Natural killer cell treated with Interleukin-12 subunit alpha and Interleukin-12 subunit beta and Interleukin-15 and Interleukin-18, amount 100 ng/mL, for 72 hours (primary cell): ENCODE measurements at places on chromosomes 11 and 22. TPM values are rescaled to one million over a fixed set of nuclear protein-coding genes. Genes with fewer than 3 reads are reported as not detected.
A peak's percentile ranks its signal among the peaks of the same experiment; 100 is the strongest.

DNA sequence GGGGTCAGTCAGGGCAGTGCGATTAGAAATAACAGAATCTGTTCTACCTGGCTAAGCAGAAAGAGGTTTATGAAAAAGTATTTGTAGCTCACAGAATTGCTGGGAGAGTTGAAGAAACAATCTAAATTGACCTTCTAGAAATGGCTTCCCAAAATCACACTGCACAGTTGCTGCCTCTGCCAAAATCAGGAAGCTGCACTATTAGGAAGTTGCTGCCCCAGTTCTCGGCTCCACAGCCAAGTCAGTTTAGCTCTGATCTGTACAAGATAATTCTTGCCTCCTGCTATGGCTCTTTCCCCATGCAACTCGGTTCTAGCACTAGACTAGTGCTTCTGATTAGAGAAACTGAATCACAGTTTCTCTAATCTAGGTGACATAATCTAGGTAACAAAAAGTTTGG, 16.0 kb upstream of the CCDC90B start:
- DNase-seq, result no peak

The ANGPTL5 gene
- total RNA-seq, result not detected

The MYOD1 gene
- not detected for total RNA-seq

The GRAMD1B gene
- total RNA-seq, result 20.3 TPM

The AMPD3 gene
- total RNA-seq, result 10.9 TPM

- no peak for DNase-seq
Measured at GRCh38 chr11:72918851-72919250, 104.6 kb downstream of the ATG16L2 start.

DNA sequence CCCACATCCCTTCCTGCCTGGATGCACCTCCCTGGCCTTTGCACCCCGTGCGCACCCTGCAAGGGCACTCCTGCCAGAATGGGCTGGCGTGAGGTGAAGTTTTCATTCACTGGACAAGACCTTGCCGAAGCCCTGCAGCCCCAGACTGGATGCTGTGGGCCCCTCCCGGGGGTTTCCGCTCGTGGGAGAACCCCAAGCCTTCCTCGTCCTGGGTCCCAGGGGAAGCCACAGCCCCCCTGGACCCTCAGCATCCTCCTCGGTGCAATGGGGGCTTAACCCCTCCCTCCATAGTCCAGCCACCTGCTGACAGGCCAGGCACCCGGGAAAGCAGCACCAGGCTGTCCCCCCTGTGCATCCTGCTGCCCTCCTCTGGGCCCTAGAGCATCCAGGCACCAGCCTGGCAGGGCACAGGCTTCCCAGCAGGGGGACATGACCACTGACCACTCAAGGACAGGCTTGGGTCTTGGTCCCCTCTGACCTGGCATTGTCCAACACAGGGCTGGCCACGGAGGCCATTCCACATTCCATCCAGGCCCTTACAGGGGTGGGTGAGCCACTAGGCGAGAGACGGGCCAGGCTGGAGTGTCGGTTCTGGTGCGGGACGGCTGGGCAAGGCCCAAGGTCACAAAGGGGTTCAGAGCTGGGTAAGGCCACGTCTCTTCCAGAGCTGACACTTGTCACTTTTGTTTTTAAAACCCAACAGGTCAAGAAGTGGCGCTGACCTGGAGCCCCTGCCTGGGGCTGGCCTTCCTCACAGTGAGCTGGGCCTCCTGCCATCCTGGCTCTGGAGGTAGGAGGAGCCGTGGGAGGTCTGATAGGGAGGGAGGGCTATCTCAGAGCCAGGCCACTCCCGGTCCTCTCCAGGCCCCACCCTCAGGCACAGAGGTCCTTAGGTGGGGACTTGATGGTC, 41.5 kb upstream of the PPARA start:
- no peak for DNase-seq

The TTC17 gene
- 63.1 TPM for total RNA-seq

GRCh38 chr11:132601875-132602274, 930.4 kb downstream of the OPCML start:
- DNase-seq, result no peak

The NEAT1 gene
- 571 TPM for total RNA-seq

The OR10A3 gene
- not detected for total RNA-seq

DNA sequence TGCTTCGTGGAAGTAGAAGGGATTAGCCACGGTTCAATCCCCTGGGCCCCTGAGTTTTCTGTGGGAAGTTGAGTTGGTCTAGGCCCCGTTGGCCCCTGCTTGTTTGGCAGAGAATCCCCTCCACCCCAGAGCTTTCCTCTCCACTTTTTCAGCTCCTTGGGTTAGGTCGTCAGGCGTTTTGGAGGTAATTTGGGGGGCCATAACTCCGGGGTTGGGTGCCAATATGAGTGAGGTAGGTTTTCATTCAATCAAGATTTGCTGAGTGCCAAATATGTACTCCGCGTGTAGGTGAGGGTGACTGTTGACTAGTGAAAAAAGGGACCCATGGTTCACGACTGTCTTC, 590 bp downstream of the ATG13 start:
- no peak for DNase-seq

The SCYL1 gene
- total RNA-seq, result 84.5 TPM

The OR10A2 gene
- total RNA-seq, result not detected

DNA sequence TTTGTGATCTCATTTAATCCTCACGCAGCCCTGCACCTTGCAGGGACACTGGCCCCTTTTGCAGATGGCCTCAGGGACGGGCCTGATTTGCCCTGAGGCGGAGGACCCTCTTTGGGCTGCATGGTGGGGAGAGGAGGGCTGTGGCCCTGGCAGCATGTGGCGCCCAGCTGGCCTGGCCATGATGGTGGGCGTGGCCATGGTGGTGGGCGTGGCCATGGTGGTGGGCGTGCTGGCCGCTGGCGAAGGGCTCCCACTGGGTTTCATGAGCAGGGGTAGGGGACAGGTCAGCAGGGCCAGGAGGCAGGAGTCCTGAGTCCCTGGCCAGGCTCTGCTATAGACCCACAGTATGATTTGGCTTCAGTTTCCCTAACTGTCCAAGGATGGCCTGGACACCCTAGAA, 13.1 kb downstream of the WNT11 start:
- DNase-seq, result no peak

GRCh38 chr11:93875637-93876036, 25.2 kb upstream of the VSTM5 start:
- no peak for DNase-seq

DNA sequence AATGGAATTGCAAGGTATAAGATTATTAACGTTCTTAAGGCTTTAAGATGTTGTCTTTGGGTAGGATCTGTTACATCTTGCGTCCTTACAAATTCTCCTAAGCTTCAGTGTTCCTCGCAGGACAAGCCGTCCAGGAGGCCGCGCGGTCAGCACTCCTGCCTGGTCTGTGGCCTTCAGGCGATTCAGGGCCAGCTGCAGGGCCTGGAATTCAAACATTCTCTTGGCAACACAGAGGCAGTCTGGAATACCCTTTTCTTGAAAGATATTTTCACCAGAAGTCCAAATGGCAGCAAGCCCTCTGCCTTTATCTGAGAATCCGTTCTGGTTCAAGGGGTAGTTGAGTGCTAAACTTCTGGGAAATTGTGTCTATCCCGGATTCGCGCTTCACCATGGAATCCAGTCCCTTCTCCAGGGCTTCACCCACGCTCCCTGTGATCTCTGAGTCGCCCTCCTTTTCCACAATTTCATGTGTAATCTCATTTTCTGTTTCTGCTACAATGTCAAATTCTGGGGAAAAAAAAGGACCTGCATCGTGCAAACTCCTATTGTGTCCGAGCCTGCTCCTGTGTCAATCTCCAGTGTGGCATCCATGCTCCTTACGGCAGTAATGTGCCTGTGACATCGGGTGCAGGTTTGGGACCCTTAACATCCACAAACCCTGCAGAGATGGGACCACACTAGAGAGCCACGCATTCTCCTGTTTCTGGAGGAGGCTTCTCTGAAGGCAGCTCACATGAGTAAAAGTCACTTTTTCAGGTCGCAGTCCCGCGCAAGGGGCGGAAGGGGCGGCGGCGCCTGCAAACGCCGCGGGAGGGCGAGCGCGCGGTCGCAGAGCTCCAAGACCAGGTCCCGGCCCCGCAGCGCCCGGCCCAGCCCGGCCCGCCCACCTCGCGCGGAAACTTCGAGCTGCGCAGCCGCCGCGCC, 25.4 kb upstream of the SORL1 start:
- peak; percentile 65 for DNase-seq

The BUD13 gene
- 25.0 TPM for total RNA-seq

- no peak for DNase-seq
Measured at GRCh38 chr11:69921128-69922014, 102.2 kb upstream of the FGF3 start.

DNA sequence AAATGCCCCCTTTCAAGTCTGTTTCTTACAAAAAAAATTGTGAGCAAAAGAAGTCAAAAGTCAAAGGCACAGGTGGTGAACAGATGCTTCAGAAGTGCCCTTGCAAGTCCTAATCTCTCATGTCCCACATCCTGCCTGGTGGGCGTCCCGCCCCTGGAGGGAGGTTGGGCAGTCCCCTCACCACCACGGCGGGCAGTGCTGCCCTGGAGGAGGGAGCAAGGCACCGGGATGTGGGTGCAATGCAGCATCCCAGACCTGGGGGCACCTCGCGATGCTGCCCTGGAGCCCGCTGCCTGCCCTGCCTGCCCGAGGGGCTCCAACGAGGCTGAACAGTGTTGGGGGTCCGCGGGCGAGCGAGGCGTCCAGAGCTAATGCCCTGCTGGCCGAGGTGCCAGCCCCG, 15.9 kb downstream of the MRGPRG start:
- DNase-seq, result no peak

DNA sequence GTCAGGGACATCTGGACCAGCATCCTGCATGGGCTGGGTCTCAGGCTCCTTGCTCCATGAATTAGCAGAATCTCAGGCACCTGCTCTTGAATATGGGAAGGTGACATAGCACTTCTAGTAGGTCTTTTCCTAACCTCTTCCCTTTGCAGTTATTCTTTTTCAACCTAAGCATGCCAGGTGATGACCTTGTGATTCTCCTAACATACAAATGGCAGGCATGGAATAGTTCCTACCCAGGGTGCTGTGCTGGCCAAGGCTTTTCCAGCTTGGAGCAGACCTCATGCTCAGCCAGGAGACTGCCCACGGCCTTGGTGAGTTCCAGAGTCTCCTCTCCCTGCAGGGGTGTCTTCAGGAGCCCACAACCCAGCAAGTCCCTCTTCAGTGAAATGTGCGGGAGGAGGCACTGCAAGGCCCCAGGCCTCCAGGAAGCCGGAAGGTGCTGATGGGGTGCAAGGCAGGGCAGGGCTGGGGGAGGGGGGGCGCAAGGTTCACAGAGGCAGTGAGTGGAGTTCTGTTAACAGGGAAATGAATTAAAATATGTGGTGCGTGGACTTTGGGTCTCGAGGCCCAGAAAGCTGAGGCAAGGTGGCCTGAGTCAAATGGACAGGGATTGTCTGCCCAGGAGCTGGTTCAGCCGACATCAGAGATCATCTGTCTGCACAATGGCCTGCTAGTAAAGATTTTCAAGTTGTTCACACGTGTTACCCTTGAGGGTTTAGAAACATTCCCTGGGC, 75.9 kb upstream of the SEPTIN5 start:
- DNase-seq, result no peak

- no peak for DNase-seq
Measured at GRCh38 chr11:46020084-46020599, 97.7 kb downstream of the LARGE2 start.

DNA sequence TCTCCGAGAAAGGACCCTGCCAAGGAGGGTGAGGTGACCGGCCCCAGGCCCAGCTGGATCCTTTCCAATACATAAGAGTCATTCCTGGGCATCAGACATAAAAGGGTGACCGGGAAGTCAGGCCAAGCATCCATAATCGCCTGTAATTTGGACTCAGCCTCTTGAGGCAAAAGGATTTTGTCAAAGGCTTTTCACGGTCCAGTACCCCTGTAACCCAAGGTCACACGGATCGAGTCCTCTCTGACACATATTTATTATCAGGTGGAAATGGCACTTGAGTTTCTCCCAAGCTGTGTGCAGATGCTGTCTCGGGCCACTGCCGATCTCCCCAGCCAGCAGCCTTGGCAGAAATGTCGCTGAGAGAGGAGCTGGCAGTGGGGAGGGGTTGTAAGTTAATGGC, 556.5 kb downstream of the MN1 start:
- DNase-seq, result no peak

DNA sequence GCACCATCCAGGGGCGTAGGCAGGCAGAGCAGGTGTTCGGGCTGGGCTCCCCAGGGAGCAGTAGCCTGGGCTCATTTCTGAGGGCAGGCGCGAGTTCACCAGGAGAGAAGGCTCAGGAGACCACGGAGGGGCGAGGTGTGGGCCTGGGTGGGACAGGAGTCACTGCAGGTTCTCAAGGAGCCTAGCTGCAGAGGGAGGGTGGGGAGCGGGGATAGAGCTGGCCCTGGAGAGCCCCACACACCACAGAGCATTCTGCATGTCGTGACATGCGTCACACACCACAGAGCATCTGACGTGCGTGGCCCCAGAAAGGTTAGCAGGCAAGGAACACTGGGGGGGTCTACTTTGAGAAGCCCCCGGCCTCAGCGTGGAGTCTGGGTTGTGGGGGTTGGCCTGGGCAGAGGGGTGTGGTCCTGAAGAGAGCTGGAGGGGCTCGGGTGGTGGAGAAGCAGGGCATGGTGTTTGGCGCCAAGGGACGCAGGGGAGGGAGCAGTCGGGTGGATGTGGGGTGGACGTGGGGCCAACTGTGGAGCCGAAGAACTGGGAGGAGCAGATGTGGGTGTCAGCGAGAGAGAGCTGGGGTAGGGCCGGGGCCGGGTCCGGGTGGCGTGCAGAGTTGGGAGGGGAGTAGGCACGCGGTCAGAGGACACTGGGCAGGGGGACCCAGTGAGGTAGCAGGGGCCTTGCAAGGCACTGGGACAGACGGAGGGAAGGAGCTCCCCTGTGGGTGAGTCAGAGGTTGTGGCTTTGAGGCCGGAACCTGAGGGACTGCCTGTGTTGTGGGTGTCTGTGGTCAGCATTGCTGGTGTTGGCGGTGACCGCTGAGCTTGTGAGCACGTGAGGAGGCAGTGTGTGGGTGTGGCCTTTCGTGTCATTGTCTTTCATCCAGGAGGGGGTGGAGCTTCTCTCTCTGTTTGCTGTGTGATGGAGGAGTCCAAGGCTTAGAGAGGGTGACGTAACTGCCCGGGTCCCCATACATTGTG, 25.5 kb downstream of the CTTN start:
- peak; percentile 83 for DNase-seq

The PVALB gene
- total RNA-seq, result not detected

The OR52N4 gene
- 0.45 TPM for total RNA-seq

The TSKU gene
- not detected for total RNA-seq

The DCHS1 gene
- total RNA-seq, result 1.6 TPM

DNA sequence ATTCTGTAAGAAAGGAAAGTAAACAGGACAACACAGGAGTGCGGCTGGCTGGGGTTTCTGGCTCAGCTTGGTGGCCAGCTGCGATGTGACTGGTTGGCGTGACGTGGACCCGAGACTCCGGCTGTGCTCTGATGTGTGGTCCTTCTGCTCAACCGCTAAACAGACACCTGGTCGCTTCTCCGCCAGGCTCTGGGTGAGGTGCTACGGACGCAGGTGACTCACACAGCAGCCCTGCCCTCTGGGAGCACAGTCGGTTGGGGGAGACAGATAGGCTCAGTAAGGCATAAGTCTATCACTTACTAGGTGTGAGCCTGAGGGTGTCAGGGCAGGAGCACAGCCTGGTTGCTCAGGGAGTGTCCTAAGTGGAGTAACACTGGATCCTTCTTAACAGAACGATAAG, 8.2 kb downstream of the RTL6 start:
- DNase-seq, result no peak

The DHCR7 gene
- 104 TPM for total RNA-seq
